ENCODE measurements at places on chromosomes 13 and 19. TPM values are rescaled to one million over a fixed set of nuclear protein-coding genes. Genes with fewer than 3 reads are reported as not detected.

The PPP1R13L gene
- total RNA-seq, result 12.2 TPM

The ZNF329 gene
- total RNA-seq, result 19.8 TPM

The ISOC2 gene
- total RNA-seq, result 98.5 TPM

The CASP14 gene
- 0.12 TPM for total RNA-seq

The NLRP9 gene
- 0.68 TPM for total RNA-seq

The CDK8 gene
- 31.7 TPM for total RNA-seq

The KLK2 gene
- total RNA-seq, result 38.3 TPM

The LILRB5 gene
- 1.9 TPM for total RNA-seq

The CLPTM1 gene
- 198 TPM for total RNA-seq

The EID2 gene
- total RNA-seq, result 23.9 TPM

The ADAT3 gene
- total RNA-seq, result 16.7 TPM

The R3HDM4 gene
- 30.1 TPM for total RNA-seq

The ZNF98 gene
- 16.0 TPM for total RNA-seq

The SIGLEC14 gene
- total RNA-seq, result 3.7 TPM

The THAP8 gene
- 25.0 TPM for total RNA-seq

The KIR2DL4 gene
- 0.31 TPM for total RNA-seq

The TNFRSF19 gene
- 6.2 TPM for total RNA-seq

The AP1M2 gene
- total RNA-seq, result 6.9 TPM

The NPAS1 gene
- total RNA-seq, result 1.1 TPM

The KLK12 gene
- not detected for total RNA-seq

The IL17D gene
- 1.6 TPM for total RNA-seq
